Caco-2 (cell line): ENCODE measurements at places on chromosomes 7 and 10. TPM values are rescaled to one million over a fixed set of nuclear protein-coding genes. Genes with fewer than 3 reads are reported as not detected.

- DNase-seq, result no peak
- no peak overlapping the region for H3K4me3 ChIP-seq
- H3K27ac ChIP-seq, result peak overlapping the region; percentile 58
- peaks cover 27% of the 10 kb centered on the region for H3K4me1 ChIP-seq
- H3K27me3 ChIP-seq, result no peaks in the 10 kb centered on the region
Observed at GRCh38 chr7:45685619-45686240, 111.6 kb downstream of the ADCY1 start.

GCK gene
- not detected in 2 replicates for total RNA-seq

DNA sequence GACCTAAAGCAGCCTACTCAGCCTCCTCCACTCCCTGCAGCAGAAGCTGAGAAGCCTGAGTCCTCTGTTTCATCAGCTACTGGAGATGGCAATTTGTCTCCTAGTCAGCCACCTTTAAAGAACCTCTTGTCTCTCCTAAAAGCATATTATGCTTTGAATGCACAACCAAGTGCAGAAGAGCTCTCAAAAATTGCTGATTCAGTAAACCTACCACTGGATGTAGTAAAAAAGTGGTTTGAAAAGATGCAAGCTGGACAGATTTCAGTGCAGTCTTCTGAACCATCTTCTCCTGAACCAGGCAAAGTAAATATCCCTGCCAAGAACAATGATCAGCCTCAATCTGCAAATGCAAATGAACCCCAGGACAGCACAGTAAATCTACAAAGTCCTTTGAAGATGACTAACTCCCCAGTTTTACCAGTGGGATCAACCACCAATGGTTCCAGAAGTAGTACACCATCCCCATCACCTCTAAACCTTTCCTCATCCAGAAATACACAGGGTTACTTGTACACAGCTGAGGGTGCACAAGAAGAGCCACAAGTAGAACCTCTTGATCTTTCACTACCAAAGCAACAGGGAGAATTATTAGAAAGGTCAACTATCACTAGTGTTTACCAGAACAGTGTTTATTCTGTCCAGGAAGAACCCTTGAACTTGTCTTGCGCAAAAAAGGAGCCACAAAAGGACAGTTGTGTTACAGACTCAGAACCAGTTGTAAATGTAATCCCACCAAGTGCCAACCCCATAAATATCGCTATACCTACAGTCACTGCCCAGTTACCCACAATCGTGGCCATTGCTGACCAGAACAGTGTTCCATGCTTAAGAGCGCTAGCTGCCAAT lies 202.2 kb downstream of the ZEB1 start:
- H3K27ac ChIP-seq, result no peak overlapping the region
- no peaks in the 10 kb centered on the region for H3K36me3 ChIP-seq
- no peak overlapping the region for H3K4me3 ChIP-seq
- DNase-seq, result no peak

- H3K27ac ChIP-seq, result no peak overlapping the region
- no peaks in the 10 kb centered on the region for H3K27me3 ChIP-seq
- no peak for DNase-seq
- H3K4me1 ChIP-seq, result no peaks in the 10 kb centered on the region
- H3K36me3 ChIP-seq, result no peaks in the 10 kb centered on the region
Observed at GRCh38 chr10:30894221-30894620, 137.4 kb downstream of the ZNF438 start.

- no peaks in the 10 kb centered on the region for H3K27me3 ChIP-seq
- no peaks in the 10 kb centered on the region for H3K36me3 ChIP-seq
- no peak overlapping the region for H3K4me3 ChIP-seq
Observed at GRCh38 chr7:90425376-90425775, 22.1 kb downstream of the CLDN12 start.

DNA sequence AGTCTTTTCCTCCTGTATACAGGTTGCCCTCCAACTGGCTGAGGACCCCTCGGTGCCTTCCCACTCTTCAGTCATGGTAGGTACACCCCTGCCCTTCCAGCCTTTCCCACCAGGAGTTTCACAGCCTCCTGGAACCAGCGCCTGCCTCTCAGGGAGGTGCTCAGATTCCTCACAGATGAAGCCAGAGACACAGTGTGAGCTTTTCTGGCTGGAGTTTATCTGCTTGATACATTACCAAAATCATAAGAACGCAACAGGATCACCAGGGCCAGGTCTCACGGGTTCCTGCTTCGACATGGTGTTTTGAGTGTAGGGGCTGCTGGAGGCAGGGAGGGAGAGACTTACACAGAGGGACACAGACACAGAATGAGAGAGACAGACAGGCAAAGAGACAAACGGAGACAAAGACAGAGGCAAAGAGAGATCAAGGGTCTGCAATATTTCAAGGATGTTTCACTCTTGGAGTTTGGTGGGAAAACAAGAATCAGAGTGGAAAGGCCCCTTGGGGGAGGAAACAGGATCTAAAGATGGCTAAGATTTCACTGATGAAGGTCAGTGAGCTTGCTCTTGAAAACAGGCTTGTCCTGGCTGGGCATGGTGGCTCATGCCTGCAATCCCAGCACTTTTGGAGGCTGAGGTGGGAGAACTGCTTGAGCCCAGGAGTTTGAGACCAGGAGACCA lies 6.5 kb upstream of the INMT start:
- H3K27me3 ChIP-seq, result no peaks in the 10 kb centered on the region; the same call in 1 of the 2 replicates
- H3K36me3 ChIP-seq, result no peaks in the 10 kb centered on the region
- H3K4me3 ChIP-seq, result no peak overlapping the region
- no peak overlapping the region for H3K27ac ChIP-seq

- H3K4me3 ChIP-seq, result no peak overlapping the region
- H3K4me1 ChIP-seq, result peaks cover 24% of the 10 kb centered on the region
- DNase-seq, result no peak
Observed at GRCh38 chr10:34473174-34474008, 341.7 kb downstream of the PARD3 start.

GRCh38 chr10:32851301-32851700 lies 106.7 kb downstream of the ITGB1 start:
- no peaks in the 10 kb centered on the region; the same call in 1 of the 2 replicates for H3K27me3 ChIP-seq
- H3K4me1 ChIP-seq, result no peaks in the 10 kb centered on the region
- H3K36me3 ChIP-seq, result no peaks in the 10 kb centered on the region
- H3K4me3 ChIP-seq, result no peak overlapping the region

USP54 gene
- 43.5 and 45.8 TPM in 2 replicates for total RNA-seq

- DNase-seq, result no peak
- H3K27me3 ChIP-seq, result no peaks in the 10 kb centered on the region
- H3K27ac ChIP-seq, result no peak overlapping the region
- no peaks in the 10 kb centered on the region for H3K36me3 ChIP-seq
- H3K4me3 ChIP-seq, result no peak overlapping the region
Observed at GRCh38 chr10:129939416-129940275, 24.4 kb downstream of the EBF3 start.

HMX2 gene
- total RNA-seq, result 1.4 and 1.7 TPM in 2 replicates

DNA sequence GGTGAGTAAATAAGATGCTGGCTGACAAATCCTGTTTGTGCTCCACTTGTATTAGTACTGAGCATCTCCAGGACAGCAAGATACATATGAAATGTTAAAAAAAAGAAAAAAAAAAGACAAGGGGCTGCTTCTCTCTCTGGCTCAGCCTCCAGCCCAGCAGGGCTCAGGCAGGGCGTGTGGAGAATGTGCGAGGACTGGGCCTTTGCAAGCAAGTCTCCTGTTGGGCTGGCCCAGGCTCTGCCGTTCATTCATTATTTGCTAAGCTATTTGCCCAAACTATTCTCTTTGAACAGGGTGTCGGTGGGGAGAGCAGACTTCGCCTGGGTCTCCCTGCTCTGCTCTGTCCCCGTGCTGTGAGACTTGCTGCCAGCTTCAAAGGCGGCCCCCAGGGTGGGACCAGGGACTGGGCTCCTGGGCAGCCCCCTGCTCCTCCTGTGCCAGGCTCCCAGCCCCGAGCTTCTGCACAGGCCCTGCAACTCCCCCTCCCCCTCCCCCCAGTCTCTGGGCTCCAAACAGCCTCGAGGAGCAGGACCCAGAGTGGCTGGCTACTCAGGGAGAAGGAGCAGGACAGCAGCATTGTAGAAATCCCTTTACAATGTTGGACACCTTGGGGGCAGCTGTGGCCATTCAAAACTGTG lies 25.6 kb upstream of the MGMT start:
- no peak overlapping the region for H3K4me3 ChIP-seq
- no peak for DNase-seq
- H3K4me1 ChIP-seq, result peaks cover 8% of the 10 kb centered on the region; the same call in 1 of the 2 replicates
- no peaks in the 10 kb centered on the region for H3K27me3 ChIP-seq
- H3K36me3 ChIP-seq, result no peaks in the 10 kb centered on the region

ZNF679 gene
- total RNA-seq, result not detected in 2 replicates

- H3K27me3 ChIP-seq, result no peaks in the 10 kb centered on the region
- peaks cover 81% of the 10 kb centered on the region for H3K4me1 ChIP-seq
Observed at GRCh38 chr7:47776335-47776734, 171.9 kb downstream of the PKD1L1 start.

DNA sequence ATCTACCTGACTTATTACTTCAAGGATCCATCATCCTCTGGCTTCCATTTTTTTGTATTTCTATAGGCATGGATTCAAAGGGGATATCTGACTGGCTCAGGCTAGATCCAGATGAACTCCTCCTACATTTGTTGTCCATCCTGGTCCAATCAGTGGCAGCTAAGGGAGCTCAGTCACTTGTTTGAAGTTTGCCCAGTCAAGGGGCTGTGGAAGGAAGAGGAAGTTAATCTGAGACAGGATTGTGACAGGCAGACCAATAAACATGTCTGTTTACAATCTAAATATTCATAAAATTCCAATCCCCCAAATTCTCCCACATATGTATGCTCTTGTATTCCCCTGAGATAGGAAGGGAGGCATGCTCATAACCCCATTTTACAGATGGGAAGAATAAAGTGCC lies 48.7 kb downstream of the CAV1 start:
- no peaks in the 10 kb centered on the region for H3K36me3 ChIP-seq
- DNase-seq, result no peak

GRCh38 chr10:113937756-113938155 lies 83.3 kb downstream of the NHLRC2 start:
- H3K4me3 ChIP-seq, result no peak overlapping the region
- no peak overlapping the region for H3K27ac ChIP-seq
- H3K36me3 ChIP-seq, result no peaks in the 10 kb centered on the region
- H3K4me1 ChIP-seq, result no peaks in the 10 kb centered on the region
- DNase-seq, result no peak
- no peaks in the 10 kb centered on the region for H3K27me3 ChIP-seq

GRCh38 chr7:75756991-75757676 lies 14.9 kb downstream of the CCL26 start:
- no peak overlapping the region for H3K4me3 ChIP-seq
- peak; percentile 52 for DNase-seq
- no peaks in the 10 kb centered on the region for H3K36me3 ChIP-seq
- H3K27me3 ChIP-seq, result no peaks in the 10 kb centered on the region
- H3K4me1 ChIP-seq, result no peaks in the 10 kb centered on the region
- H3K27ac ChIP-seq, result no peak overlapping the region

DNA sequence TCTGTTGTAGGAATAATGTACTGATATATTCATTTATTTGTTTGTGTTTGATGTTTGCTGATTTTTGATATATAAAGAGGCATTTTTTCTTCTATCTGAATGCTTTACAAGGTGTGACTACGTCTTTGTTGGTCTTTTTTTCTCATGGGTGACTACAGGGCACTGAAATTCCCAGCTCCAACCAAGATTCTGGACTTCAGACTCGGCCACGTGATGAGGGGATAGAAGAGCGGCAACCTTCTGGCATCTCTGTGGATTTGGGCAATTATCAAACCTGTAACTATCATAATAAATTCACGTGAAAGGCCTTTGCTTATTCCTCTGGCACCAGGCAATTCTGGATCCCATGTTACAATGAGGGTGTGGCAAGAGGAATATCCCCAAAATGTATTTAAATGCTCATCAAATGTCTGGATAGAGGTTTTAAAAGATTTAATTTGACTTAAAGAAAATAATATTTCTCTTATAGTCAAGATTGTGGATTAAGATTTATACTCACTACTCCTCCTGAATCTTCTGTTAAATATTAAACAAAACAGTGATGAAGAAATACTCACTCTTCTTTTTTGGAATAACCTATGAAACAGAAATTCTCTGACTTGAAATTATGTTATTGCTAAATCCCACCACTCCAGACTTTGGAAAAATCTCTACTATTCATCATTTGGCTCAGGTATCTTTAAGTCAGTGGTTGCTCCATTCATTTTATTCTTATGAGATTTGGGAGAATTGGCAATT lies 276.3 kb downstream of the GPR37 start:
- DNase-seq, result no peak
- H3K27me3 ChIP-seq, result no peaks in the 10 kb centered on the region
- no peaks in the 10 kb centered on the region for H3K36me3 ChIP-seq
- no peak overlapping the region for H3K27ac ChIP-seq
- H3K4me1 ChIP-seq, result 0 out of 2 replicates have a peak, but pooled peaks cover 7% of the 10 kb centered on the region
